ENCODE measurements at places on chromosomes 4 and X. TPM values are rescaled to one million over a fixed set of nuclear protein-coding genes. Genes with fewer than 3 reads are reported as not detected.
A peak's percentile ranks its signal among the peaks of the same experiment; 100 is the strongest.

DNA sequence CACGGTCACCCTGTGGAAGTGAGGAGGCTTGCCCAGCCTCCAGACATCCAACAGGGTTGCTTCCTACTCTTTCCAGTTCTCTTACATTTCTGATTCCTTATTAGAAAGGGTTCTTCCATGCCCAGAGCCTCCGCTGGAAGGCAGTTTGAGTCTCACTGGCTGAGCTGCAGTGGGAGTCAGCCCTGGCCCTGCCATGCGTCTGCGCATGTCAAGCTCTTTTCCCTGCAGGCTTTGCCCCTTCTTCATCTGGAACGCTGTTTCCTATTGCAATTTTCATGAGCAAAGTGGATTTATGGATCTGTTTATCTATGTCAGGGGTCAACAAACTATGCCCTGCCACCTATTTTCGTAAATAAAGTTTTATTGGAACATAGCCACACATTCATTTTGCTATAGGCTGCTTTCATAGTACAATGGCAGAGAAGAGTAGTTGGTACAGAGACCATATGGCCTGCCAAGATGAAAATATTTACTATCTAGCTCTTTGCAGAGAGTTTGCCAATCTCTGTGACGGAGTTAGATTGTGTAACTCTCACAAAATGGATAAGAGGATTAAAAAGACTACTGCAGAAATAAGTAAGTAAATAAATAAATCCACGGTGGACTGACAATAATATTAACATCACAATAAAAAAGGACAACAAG is 3.9 kb upstream of the CHRNA9 start:
- no peak overlapping the region for H3K27ac ChIP-seq
- H3K4me3 ChIP-seq, result no peak overlapping the region
- no peaks in the 10 kb centered on the region for H3K36me3 ChIP-seq
- peaks cover 30% of the 10 kb centered on the region for H3K4me1 ChIP-seq
- no peaks in the 10 kb centered on the region for H3K27me3 ChIP-seq
- no peak for DNase-seq

DNA sequence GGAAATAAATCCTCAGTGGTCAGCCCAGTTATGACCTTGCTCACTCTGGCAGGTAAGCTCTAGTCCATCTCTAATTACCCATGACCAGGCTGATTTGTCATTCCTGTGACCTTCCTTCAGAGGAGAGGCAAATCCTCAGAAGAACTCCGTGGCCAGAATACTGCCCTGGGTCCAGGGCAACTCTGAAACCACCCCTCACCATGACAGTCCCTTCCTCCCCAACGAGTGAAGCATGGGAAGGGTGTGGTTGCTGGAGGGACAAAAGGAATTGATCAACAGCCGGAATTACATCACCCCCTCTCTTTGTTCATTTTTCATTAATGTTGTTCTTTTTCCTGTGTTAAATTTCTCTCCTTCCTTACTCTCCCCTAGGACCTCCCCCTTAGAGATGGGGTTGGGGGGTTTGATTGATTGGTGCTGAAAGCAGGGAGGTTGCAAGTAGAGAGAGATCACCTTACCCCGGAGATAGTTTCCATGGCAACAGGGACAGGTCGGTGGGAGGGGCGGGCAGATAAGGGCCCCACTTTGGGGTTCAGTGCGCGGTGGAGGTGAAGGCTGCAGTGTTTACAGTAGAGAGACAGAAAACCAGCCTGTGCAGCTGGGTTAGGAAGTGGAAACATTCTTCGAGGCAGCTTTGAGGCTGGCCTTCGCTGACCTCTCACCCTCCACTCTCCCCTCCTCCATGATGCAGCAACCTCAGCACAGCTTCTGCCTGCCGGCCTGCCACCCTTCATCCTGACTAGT is 647.4 kb downstream of the BCOR start:
- DNase-seq, result no peak
- H3K27ac ChIP-seq, result no peak overlapping the region
- no peak overlapping the region for H3K4me3 ChIP-seq
- no peaks in the 10 kb centered on the region for H3K36me3 ChIP-seq

GRCh38 chr4:182831376-182831775 is 85.8 kb downstream of the DCTD start:
- no peak overlapping the region for H3K4me3 ChIP-seq
- no peak for DNase-seq
- H3K4me1 ChIP-seq, result no peaks in the 10 kb centered on the region
- peaks cover 22% of the 10 kb centered on the region for H3K27me3 ChIP-seq
- no peaks in the 10 kb centered on the region for H3K36me3 ChIP-seq
- no peak overlapping the region for H3K27ac ChIP-seq

DNA sequence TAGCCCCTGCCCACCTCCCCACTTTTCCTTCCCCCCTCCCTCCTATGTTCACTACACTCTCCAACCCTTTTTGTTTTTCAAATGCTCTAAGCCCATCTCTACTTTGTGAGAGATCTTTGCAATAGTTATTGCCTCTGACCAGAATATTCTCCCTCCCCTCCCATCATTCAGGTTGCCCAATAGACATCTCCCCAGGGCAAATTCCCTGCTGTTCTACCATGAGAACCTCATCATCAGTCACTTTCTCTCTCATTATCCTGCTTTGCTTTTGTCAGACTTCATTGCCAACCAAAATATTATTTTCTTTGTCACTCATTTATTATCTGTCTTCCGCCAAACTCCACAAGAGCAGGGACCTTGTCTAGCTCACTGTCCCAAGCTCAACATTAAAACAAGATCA is 268.2 kb upstream of the PPARGC1A start:
- DNase-seq, result no peak
- no peak overlapping the region for H3K27ac ChIP-seq
- no peaks in the 10 kb centered on the region for H3K4me1 ChIP-seq
- no peak overlapping the region for H3K4me3 ChIP-seq
- H3K27me3 ChIP-seq, result peaks cover 17% of the 10 kb centered on the region

GRCh38 chrX:23263892-23264291 is 70.8 kb upstream of the PTCHD1 start:
- no peak for DNase-seq
- H3K27me3 ChIP-seq, result no peaks in the 10 kb centered on the region
- H3K4me1 ChIP-seq, result no peaks in the 10 kb centered on the region
- H3K36me3 ChIP-seq, result no peaks in the 10 kb centered on the region
- H3K27ac ChIP-seq, result no peak overlapping the region
- no peak overlapping the region for H3K4me3 ChIP-seq

- no peaks in the 10 kb centered on the region for H3K4me1 ChIP-seq
- no peaks in the 10 kb centered on the region for H3K27me3 ChIP-seq
Measured at GRCh38 chrX:118637997-118638396, 89.4 kb upstream of the IL13RA1 start.

- no peak overlapping the region for H3K4me3 ChIP-seq
- H3K36me3 ChIP-seq, result no peaks in the 10 kb centered on the region
- H3K27ac ChIP-seq, result no peak overlapping the region
- no peaks in the 10 kb centered on the region for H3K27me3 ChIP-seq
- no peak for DNase-seq
Measured at GRCh38 chr4:104732766-104733165, 238.1 kb upstream of the CXXC4 start.

GRCh38 chr4:74934016-74934831 is 1.3 kb downstream of the PARM1 start:
- no peak overlapping the region for H3K27ac ChIP-seq
- H3K4me3 ChIP-seq, result peak overlapping the region; percentile 67
- H3K27me3 ChIP-seq, result peaks cover 79% of the 10 kb centered on the region
- peak; percentile 57 for DNase-seq
- H3K4me1 ChIP-seq, result no peaks in the 10 kb centered on the region
- no peaks in the 10 kb centered on the region for H3K36me3 ChIP-seq

DNA sequence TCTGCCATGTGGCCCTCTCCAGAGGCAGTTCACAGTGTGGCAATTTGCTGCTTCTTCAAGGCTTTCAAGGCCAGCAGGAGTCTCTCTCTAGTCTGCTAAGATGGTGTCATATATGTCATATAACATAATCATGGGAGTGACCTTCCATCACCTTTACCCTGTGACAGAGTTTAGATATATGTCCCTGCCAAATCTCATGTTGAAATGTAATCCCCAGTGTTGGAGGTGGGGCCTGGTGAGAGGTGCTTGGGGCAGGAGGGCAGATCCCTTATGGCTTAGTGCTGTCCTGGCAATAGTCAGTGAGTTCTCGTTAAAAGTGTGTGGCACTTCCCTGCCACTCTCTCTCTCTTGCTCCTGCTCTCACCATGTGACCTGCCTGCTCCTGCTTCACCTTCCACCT is 252.0 kb downstream of the PALLD start:
- no peaks in the 10 kb centered on the region for H3K36me3 ChIP-seq
- H3K27ac ChIP-seq, result no peak overlapping the region
- DNase-seq, result no peak

DNA sequence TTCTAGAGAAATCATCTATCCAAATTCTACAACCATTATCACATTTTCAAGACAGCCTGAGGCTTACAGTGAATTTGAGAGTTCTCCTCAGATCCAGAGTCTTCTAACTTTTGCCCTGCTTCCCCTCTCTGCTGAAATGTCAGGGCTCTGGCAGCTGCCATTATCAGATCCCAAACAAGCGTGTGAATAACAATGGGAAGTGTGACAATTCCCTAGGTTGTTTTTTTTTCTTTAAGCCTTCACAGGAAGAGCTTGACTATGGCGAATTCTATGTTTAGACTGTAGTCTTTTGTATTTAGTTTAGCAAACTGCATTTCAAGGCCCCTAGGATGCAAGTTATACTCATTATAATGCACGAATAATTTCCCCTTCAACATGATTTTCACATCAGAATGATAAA is 61.3 kb upstream of the KDR start:
- no peaks in the 10 kb centered on the region for H3K27me3 ChIP-seq
- H3K4me3 ChIP-seq, result no peak overlapping the region
- H3K36me3 ChIP-seq, result no peaks in the 10 kb centered on the region

DNA sequence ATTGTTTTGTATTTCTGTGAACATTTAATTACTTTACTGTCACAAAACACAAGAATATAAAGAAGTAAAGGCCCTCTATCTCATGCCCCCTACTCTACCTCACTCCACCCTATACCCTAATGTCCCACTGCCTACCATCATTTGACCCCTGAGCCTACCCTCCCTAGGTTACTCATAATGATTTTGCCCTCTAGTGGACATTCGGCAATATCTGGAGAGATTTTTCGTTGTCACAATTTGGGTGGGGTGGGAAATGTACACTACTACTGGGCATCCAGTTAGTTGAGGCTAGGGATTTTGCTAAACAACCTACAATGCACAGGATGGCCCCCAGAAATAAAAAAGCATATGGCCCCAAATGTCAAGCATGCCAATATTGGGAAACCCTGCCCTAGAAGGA is 10.2 kb downstream of the TEX13A start:
- no peak overlapping the region for H3K4me3 ChIP-seq
- no peaks in the 10 kb centered on the region for H3K27me3 ChIP-seq

DNA sequence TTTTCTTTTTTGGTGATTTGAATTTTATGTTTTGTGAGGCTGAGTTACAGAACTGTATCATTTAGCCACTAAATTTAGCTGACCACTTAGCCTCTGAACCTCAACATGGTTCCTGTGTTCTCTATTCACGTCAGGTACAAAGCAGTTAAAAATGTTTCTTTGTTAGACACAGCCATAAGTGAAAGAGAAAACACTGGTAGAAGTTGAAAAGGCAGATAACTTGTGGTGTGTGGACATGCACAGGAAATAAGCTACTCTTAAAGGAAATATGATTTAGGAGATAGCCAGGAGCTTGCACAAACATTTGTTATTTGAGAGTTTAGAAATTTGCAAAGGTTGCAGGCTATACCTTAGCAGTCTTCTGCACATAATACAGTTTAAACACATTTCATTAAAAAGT is 171.0 kb upstream of the RPS6KA3 start:
- H3K27me3 ChIP-seq, result no peaks in the 10 kb centered on the region
- no peak for DNase-seq
- H3K4me3 ChIP-seq, result no peak overlapping the region
- H3K4me1 ChIP-seq, result peaks cover 6% of the 10 kb centered on the region
- H3K36me3 ChIP-seq, result no peaks in the 10 kb centered on the region

DNA sequence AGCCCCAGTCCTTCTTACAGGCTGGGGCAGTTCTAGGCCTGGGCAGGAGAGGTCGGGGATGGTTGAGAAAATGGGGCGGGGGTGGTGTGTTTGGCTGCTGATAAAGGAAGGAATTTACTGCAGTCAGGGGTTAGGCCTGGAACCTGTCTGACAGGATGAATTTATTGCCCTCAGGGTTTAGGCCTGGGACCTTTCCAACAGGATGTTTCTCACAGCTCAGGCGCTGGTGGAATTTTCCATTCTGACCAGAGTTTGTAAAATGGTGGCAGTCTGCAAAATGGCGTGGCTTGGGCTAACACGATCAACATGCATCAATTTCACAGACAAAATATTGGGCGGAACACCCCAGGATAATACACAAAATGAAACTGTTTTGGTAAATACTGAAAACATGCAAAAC is 83.5 kb upstream of the SPIN4 start:
- no peak overlapping the region for H3K27ac ChIP-seq
- H3K36me3 ChIP-seq, result no peaks in the 10 kb centered on the region
- no peaks in the 10 kb centered on the region for H3K4me1 ChIP-seq
- no peak for DNase-seq
- H3K27me3 ChIP-seq, result no peaks in the 10 kb centered on the region

Gene FGF13
- 5.7 TPM for polyA plus RNA-seq

Gene KDR
- 0.10 TPM for polyA plus RNA-seq

Gene SOX3
- polyA plus RNA-seq, result not detected

Gene SH3BP2
- 19.1 TPM for polyA plus RNA-seq

Gene FAAH2
- not detected for polyA plus RNA-seq

Gene HOPX
- not detected for polyA plus RNA-seq

Gene LINC00632
- 36.7 TPM for polyA plus RNA-seq
